ENCODE measurements at places on chromosomes 1 and 21.

DNA sequence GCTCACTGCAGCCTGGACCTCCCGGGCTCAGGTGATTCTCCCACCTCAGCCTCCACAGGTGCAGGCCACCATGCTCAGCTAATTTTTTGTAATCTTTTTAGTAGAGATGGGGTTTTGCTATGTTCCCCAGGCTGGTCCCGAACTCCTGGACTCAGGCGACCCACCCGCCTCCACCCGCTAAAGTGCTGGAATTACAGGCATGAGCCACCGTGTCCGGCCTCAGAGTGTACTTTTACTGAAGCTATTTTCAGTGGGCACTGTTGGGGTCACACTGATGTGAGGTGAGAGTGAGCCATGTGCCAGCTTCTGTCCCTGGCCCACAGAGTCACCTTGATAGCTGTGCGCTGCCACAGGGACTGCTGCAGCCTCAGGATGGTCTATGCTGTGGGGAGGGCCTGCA is 25.3 kb upstream of the HHAT start:
- no peak for DNase-seq

DNA sequence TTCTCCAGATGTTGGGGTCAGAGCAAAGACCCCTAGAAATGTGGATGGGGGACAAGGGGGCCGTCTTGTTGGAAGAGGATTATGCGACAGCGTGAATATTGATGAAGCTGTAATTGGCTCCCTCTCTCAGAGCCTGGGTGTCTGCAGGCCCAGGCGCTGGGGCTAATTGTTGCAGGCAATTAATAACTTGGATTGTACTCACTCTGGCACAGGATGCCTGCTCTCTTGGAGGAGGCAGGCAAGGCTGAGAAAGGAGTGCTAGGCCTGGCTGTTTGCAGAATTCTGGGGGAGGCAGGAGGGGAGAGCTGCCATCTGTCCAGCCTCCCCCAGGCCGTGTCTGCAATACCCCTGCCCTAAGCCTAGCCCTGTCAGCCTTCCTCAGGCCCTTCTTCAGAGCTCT is 4.1 kb upstream of the DISP3 start:
- DNase-seq = no peak

- no peak for DNase-seq
Observed at GRCh38 chr1:222387007-222387814, 160.7 kb downstream of the HHIPL2 start.

DNA sequence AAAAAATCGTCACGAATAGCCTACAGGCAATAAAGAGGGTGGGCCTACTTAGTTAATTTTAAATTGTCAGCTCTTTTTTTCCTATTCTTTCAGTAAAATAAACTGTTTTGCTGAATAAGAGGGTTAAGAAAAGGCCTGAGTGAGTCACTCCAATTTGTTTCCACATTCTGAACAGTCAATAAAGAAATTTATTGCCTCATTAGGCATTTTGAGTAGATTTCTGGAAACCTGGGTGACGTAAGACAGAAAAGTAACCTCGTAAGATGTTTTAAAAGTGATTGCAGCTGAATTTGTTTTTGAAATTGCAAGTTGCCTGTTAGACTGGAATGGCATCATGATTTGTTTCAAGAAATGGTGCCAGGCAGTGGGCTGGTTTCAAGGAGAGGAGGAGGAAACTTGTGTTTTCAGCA is 439.3 kb downstream of the USP25 start:
- peak; percentile 81 for DNase-seq

DNA sequence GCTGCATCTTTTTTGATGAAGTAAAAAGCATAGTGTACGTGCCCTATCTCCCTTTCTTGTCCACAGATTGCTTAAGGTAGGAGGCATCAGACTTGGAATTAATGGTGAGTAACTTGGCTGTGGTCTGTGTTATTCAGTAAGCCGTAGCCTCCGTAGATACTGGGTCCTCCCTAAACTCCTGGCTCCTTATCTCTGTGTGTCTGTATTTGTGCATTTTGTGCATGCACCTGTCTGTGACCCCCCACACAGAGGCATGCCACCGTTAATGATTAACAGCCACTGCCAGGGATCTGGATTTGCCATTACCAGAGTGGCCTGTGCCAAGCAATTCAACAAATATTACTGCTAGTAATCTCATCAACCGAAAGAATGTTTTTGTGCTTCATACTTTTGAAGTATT is 31.9 kb downstream of the MAP3K21 start:
- no peak for DNase-seq

DNA sequence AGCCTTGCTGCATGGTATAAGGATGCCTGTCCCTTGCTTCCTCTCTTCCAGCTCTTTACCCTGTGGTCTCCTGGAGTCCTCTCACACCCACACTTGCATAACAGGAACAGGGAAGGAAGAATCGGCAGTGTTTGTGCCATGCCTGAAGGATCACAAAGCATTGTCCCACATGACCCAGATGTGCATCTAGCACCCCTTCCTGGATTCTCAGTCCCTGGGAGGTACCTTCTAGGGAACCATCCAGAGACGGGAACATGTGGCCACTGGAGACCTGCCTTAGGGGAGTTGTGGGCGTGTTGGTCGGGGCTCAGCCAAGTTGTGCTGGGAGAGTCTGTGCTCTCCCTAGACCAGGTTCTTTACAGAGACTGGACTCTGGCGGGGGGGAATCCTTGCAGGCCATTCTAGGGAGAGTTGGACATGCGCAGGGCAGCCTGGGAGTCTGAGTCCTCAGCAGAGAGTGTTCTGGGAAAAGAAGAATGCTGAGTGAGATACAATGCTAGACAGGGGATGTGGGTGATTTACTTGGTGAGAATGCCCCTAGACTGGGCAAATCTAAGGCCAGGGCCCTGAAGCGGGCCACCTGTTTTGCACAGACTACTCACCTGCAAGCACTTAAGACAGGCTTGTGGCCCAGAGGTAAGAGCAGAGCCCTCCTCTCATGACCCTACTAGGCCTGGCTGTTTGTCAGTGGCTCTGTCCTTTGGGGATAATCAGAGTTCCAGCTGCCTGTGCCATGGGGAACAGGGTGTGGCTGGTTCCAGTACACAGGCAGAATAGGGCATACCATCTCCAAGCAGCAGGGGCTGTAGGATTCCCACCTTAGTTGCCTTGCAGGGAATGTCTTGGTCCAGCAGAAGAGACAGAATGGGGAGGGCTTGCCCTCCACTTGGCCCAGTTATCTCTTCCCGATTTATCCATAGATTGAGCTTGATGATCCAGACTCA is 89.8 kb downstream of the MAN1C1 start:
- no peak for DNase-seq

DNA sequence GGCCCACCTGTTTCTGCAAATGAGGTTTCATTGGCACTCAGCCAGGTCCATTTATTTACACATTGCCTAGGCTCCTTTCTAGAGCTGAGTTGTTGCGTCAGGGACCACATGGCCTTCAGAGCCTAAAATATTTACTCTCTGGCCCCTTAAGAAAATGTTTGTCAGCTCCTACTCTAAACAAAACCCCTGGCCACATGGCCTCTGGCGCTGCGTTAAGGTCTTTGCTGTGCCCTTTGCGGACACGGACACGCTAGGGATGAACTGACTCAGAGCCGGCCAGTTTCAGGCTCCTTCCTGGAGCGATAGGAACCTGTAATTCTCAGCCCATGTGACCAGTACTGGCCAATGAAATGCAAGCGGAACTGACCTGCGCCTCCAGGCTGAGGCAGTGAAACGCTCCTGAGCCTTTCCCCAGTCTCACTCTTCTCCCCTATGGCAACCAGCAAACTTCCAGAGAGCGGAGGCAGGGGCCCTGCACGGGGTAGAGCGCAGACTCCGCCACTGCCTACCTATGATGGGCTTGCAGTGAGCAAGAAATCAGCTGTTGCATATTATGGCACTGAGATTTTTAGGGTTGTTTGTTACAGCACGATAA is 160.3 kb downstream of the ETS2 start:
- peak; percentile 77 for DNase-seq

GRCh38 chr1:89754518-89754917 is 66.3 kb upstream of the LRRC8D start:
- peak; percentile 84 for DNase-seq

GRCh38 chr21:27954543-27955165 is 987.8 kb upstream of the ADAMTS5 start:
- peak; percentile 84 for DNase-seq

DNA sequence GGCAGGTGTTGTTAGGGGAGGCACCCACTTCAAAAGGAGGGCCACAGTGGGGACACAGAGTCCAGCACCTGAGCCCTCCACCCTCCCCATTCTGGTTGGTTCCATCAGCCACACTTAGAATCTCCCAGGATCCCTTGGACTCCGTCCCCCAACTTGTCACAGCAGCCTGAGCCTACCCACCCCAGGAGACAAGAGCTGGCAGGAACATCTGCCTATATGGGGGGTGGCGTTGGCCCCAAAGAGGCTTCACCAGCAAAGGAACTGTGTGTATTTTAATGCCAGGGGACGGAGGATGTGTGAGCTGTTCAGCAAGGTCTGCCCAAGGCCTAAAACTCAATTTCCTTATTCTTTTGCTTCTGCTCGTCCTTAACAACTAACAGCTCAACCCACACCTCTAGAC is 86.4 kb upstream of the TMEM51 start:
- no peak for DNase-seq

DNA sequence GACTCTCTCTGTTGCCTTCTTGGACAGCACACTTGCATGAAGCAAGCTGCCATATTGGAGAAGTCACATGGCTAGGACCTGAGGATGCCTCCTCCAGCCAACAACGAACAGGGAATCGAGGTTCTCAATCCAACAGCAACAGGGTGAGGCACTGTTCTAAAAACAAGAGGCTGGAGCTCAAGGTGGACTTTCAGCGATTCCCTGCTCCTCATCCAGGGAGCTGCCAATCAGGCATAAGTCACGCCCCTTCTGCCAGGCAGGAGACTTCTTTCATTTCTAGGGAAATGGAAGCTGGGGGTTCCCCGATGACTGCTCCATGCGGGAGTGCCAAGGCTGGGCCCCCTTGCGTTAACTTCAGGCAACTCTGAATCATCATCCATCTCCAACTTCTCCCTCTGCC is 22.7 kb upstream of the IFNAR1 start:
- DNase-seq = no peak
